ENCODE measurements at places on chromosomes 6 and 20.

DNA sequence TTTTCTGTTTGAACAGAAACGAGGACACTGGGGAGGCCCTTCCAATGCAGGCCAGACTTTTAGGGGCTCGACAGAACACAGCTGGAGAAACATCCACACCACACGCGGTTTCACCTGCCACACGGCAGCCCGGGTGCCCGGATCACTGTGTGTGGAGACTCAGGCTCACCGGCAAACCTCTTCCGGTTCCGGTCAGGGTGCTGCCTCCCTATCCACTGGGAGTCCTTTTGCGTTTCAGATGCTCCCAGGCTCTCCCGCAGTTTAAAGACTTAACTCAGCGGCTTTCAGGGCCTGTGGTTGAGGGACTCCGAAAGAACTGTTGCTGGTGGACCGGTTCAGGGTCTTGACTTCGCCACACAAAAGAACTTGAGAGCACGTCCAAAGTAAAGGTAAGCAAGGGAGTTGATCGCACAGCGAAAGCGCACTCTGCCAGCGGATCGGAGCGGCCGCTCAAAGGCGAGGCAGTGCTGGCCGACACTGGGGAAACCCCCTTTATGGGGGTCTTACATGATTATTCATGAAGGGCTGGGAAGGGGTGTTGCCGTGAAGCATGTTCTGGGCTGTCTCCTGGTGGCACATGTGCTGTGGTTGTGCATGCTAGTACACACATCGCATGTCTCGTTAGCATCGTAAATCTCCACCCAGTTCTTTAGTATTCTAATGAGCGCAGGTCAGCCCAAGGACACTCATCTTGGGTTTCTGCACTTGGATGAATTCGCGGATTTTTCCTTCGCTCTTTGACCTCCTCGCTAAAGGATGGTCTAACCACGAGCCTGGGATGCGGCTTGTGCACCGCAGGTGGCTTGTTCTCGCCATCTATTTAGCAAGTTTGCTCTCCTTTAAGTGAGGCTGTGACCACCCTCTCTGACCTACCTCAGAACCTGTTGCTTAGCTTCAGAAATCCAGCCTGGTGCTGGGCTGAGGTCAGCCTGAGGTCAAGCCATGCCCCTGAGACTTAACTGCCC lies 180.3 kb downstream of the CDH26 start:
- no peak for DNase-seq

GRCh38 chr6:41427642-41428335 lies 92.4 kb downstream of the NCR2 start:
- DNase-seq: peak; percentile 83

GRCh38 chr20:51386586-51386985 lies 155.9 kb downstream of the NFATC2 start:
- DNase-seq: no peak

- no peak for DNase-seq
These were observed 15.7 kb upstream of the ENPP1 start for GRCh38 chr6:131792091-131792496.

- DNase-seq: no peak
These were observed 571 bp downstream of the CSNK2B start for GRCh38 chr6:31666337-31666965.

DNA sequence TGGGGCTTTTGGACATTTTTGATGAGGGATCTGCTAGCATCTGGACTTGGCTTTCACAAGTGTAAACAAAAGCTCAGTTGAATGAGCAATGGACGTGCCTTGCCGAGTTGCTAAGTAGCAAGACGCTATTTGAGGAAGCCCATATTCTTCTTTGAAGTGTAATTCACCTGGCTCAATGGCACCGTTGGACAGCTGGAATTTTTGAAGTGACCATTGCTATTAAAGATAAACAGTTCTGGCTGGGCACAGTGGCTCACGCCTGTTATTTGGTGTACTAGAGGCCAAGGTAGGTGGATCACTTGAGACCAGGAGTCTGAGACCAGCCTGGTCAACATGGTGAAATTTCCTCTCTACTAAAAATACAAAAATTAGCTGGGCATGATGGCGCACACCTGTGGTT lies 88.8 kb upstream of the SOX4 start:
- no peak for DNase-seq

- DNase-seq: no peak
These were observed 10.8 kb downstream of the DDO start for GRCh38 chr6:110404607-110405006.

- peak; percentile 79 for DNase-seq
These were observed 160.0 kb downstream of the TBXT start for GRCh38 chr6:166007349-166008263.

GRCh38 chr6:147603392-147604081 lies 95.0 kb downstream of the SAMD5 start:
- DNase-seq: no peak

GRCh38 chr20:44734938-44735337 lies 10.7 kb upstream of the KCNK15 start:
- no peak for DNase-seq

GRCh38 chr20:50654904-50655303 lies 36.4 kb downstream of the RIPOR3 start:
- peak; percentile 61 for DNase-seq

DNA sequence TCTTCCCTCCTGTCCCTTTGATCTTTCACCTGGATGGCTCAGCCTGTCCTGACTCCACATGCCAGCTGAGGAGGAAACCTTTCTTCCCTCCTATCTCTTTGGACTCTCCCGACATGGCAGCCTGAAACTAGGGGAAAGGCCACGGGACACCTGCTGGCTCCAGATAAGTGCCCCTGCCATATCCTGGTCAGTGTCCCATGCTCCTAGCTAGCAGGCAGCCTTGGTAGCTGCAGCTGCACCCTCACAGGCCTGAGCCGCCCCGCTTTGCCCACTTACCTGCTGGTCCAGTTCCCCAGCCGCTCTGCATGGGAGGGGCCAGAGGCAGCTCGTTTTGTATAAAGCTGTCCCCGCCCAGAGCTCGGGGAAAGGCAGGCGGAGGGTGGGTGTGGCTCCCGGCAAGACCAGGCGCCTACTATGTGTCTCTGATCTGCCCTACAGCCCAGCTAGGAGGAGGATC lies 7.4 kb upstream of the SLC52A3 start:
- DNase-seq: no peak

GRCh38 chr6:168314948-168315347 lies 4.6 kb downstream of the DACT2 start:
- DNase-seq: peak; percentile 60

DNA sequence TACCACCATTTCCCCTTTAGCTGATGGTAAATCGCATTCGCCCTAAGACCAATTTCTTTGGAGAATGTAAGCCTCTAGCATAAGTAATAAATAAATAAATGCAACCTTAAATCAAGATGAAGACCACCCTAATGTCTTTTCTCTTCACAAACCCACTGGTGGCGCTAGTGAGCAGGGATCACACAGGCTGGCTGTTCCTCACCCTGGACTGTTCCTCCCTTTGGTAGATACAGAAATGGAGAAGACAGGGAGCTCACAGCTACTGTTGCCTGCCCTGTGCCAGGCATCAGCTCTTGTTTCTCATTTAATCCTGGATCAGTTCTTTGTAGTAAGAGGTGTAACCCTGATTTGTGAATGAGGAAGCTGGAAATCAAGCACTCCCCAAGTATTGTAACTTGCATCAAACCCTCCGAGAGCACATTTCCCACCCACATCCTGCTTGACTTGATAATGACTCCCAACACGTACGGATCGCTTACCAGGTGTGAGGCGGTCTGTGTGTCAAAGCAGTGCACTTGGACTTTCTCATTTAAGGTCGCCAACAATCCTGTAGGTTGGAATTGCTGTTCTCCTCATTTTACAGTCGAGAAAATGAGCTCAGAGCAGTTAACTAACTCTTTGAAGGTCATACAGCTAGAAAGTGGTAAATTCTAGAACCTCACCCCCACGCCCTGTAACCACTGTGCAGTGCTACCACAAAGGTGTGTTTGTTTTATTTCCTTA lies 236.1 kb downstream of the TSHZ2 start:
- DNase-seq: no peak

- no peak for DNase-seq
These were observed 9.5 kb downstream of the MBOAT1 start for GRCh38 chr6:20202699-20203302.

GRCh38 chr6:13874191-13874549 lies 50.6 kb upstream of the RNF182 start:
- no peak for DNase-seq

DNA sequence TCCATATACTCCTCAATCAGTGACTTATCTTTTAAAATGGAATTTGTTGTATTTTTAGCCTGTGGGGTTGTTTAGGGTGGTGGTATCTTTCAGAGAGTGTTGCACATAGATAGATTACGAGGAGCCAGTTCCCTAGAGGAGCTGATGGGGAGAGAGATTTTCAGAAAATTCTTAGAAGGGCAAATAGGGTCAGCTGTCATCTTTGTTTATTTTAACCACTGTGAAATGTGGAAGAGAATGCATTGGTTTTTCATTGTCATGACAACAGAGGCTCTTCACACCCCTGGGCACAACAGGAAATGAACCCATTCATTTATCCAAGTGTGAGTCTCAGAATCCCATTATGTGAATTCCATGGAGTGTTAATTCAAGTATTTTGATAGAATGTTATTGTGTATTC lies 188.4 kb downstream of the JARID2 start:
- DNase-seq: no peak

DNA sequence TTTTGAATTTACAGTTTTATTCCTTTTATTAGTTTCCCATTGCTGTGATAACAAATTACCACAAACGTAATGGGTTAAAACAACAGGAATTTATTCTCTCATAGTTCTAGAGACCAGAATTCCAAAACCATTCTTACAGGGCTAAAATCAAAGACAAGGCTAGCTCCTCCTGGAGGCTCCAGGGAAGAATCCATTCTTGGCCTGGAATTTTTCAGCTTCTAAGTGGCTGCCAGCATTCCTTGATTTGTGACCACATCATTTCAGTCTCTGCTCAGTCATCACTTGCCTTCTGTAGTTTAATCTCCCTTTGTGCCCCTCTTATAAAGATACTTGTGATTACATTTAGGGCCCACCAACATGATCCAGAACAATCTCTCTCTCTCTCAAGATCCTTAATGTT lies 897 bp upstream of the SEL1L2 start:
- no peak for DNase-seq

DNA sequence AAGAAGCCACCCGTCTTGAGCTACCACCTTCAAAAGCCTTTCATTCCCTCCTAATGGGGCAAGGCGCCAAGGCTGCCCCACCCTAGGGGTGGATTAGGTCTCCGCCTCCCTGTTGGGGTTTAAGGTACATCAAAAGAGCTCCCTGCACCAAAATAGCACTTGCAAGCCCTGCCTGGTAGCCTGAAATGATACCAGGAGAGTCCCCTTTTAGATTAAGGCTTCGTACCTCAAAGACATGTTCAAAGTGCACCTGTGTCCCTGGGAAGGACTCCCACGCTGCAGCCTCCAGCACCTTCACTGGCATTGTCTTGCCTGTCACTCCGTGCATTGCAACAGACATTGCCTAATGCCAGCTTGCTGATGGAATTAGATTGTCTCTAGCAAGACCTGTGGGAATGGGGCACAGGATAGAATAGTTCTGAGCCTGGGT lies 15.7 kb upstream of the CDKN1A start:
- DNase-seq: no peak

GRCh38 chr6:43335469-43335868 lies 26.8 kb upstream of the CRIP3 start:
- DNase-seq: no peak

DNA sequence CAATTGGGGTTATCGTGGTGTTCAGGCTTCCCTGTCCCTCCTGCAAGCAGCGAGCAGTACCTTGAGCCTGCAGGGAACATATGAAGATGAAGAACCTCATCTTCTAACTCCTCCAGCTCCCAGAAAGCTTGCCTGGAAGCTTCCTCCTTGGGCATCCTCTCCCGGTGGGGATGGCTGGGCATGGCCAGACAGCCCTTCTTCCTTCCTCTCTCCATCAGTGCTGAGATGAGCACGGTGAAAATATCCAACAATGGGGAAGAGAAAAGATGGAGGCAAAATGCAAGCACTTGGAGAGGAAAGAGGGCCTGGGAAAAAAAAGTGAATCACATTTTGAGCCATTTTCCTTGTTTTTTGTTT lies 107.7 kb upstream of the FOXA2 start:
- no peak for DNase-seq

- no peak for DNase-seq
These were observed 1111.6 kb upstream of the FLRT3 start for GRCh38 chr20:15449061-15449460.

GRCh38 chr6:104955491-104955890 lies 1.4 kb upstream of the LIN28B start:
- no peak for DNase-seq

- DNase-seq: no peak
These were observed 28.5 kb upstream of the CITED2 start for GRCh38 chr6:139402876-139403386.

DNA sequence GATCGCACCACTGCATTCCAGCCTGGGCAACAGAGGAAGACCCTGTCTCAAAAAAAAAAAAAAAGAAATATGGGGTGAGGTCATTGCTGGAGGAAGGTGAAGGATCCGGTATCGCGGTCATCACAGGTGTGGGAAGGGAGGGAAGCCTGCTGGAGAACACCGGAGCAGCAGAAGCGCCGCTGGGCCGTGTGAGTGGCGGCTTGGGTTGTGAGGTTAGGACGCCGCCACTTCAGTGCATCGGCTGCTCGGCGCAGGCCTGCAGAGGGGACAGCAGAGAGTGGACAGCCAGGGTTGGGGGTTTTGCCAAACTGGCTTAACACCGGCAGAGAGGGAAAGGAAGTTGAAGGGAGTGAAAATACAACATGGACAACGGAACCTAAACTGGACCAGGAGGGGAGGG lies 5.4 kb downstream of the TLDC2 start:
- no peak for DNase-seq

GRCh38 chr6:169189686-169190085 lies 64.0 kb downstream of the THBS2 start:
- DNase-seq: no peak

DNA sequence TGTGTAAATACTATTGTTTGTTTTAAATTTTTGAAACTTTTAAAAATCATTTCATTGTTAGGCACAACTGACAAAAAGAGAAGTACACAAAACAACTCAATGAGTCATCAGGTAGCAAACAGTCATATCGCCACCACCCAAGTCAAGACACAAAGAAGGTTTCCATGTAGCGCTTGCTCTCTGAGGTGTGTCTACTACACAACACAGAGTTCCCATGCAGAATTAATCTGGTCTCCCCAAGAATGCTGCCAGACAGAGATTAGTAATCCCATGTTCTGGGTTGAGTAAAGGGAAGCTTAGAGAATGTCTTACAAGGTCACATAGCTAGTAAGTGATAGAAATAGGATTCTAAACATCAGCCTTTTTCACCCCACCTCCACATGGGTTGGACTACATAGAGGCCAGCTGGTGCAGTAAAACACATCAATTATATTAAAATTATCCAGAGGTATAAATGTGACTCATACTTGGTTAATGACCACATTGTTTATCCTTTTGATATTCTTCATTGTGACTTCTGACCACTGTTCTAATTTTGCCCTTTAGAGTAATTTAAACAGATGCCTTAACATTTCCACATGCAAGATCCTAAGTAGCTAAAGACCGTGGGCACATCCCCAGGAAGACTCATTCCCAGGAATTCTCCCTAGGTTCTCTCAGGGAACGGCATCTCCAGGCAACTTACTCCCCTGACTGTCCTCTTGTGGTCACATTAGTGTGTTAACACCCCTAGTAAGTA lies 413.5 kb downstream of the PRKN start:
- no peak for DNase-seq

GRCh38 chr6:81909981-81910900 lies 157.8 kb upstream of the TENT5A start:
- no peak for DNase-seq

GRCh38 chr6:166194914-166195859 lies 27.5 kb upstream of the TBXT start:
- DNase-seq: no peak

Data from left hindlimb (tissue), 1 donor.